NCI-H748 treated with DMSO at 0.1 percent for 48 hours (cell line): ENCODE measurements at places on chromosomes 3 and 15.

DNA sequence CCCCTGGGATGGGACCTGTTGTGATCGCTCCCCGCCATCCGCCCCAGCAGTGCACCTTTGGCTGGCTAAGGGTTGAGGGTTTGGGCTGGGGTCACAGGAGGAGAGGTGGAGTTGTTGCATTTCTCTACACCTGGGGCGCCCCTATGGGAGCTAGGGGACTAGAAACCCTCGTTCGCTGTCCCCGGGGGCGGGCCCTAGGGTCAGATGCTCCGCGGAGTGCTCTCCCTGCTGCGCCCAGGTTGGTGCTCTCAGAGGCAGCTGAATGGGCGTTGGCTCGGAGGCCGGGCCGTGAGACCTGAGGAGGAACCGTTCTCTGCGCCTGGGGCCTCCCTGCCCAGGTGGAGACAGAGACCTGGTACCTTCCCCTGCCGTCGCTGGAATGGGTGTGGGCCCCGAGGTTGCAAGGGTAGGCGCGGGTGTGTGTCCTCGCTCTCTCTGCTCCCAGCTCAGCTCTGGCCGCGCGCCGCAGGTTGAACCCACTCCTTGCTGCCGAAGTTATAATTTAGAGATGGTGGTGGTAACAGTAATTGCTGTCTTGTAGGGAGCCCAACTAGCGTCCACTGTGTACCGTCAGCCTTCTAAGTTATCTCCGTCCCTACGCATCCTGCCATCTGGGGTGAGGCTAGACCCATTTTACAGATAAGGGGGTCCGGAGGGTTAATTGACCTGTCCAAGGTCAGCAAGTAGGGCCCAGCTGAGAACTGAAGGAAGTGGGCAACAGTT is 965 bp downstream of the FLNB start:
- DNase-seq = no peak

DNA sequence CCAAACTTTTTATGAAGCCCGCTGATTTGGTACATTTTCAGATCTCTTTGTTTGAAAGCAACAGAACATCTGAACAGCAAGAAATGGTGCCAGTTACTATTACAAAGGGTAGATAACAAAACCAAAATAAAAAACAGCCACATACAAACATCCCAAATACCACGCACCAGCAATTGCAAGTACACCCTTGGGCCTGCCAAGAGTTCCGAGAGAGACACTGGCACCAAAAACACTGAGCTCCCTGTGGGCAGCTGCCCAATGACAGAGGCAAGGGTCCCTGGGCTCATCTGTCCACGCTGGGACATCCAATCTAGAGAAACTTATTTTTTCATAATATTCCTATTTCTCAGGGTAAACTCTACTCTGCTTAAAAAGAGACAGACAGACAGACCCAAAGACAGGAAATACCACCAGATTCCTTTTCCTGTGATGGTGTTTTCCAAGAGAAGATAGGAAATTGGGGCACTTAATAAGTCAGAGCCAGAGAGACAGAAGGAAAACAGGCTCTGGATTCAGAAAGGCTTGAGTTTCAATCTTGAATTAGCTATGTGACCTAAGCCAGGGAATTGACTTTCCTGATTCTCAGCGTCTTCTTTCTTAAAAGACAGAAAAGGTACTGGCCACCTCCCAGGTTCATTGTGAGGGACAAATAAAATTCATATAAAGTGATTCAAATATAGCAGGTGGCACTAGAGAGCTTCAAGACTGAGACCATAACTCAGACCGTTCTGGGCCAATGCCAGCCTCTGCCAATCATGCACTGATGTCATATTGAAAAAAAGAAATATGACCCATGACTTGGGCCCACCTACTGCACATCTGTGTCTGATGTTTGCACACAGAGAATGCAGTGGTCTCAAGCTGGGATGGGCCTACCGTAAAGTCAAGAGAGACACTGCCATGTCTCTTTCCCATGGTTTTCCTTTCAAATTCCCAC is 61.3 kb downstream of the FOXP1 start:
- no peak for DNase-seq

- DNase-seq = no peak
These were observed 7.7 kb upstream of the STARD5 start for GRCh38 chr15:81331600-81331999.

DNA sequence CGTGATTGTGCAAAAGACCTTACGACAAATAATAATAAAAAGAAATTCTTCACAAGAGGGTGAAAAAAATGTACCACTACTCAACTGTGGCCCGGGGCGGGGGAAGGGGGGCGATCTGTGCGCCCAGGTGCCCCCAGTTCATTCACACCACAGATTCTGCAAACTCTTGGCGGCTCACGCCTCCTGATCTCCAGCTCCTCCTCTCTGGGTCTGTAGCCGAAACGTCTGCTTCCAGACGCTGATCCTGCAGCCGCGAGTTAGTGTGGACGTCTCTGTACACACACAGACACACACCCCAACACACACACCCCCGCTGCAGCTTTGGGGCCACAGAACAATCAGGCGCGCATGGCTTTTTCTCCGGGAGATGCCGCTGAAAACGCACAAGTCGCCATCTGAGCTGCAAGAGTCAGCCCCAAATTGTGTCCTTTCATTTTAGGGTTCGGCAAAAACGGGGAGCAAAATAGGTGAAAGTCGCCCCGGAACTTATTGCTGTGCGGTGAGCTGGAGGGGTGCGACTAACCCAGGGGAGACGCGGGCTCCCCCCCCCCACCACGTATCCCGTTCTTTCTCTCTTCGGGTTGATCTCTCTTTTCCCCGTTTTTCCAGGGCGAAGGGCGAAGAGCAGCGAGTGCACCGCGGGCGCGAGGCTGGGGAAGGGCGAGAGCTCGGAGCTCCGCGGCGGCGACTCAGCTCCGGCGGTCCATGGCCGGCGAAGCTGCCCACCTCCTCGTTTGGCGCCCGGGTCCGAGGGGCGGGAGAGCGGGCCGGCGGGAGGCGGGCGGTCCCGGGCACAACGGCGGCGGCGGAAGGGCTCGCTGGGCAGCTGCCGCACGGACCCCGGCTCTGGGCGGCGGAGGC is 505 bp upstream of the WNT5A start:
- DNase-seq = peak; percentile 61
